ENCODE measurements at places on chromosomes 1 and 21. TPM values are rescaled to one million over a fixed set of nuclear protein-coding genes. Genes with fewer than 3 reads are reported as not detected.

IL19 gene
- not detected for total RNA-seq

UBASH3A gene
- 0.16 TPM for total RNA-seq

CDK18 gene
- total RNA-seq: 0.82 TPM

CYP4B1 gene
- not detected for total RNA-seq

SLAMF7 gene
- 1.6 TPM for total RNA-seq

C8B gene
- not detected for total RNA-seq

CCDC27 gene
- not detected for total RNA-seq

RGS8 gene
- not detected for total RNA-seq

IL20 gene
- 0.06 TPM for total RNA-seq

OR2L2 gene
- not detected for total RNA-seq

RCOR3 gene
- total RNA-seq: 23.8 TPM

SPATA6 gene
- 1.5 TPM for total RNA-seq

NIPAL3 gene
- total RNA-seq: 6.8 TPM

ZNF593OS gene
- total RNA-seq: not detected

LEFTY1 gene
- 0.50 TPM for total RNA-seq

TTC22 gene
- not detected for total RNA-seq

MAP3K21 gene
- total RNA-seq: 11.8 TPM

LEPR gene
- 2.8 TPM for total RNA-seq

MTR gene
- 6.1 TPM for total RNA-seq

CXADR gene
- 8.6 TPM for total RNA-seq

ZP4 gene
- total RNA-seq: not detected

NRDC gene
- total RNA-seq: 75.0 TPM

LELP1 gene
- not detected for total RNA-seq

TNFRSF14 gene
- 0.09 TPM for total RNA-seq

RIPPLY3 gene
- 0.62 TPM for total RNA-seq

TRIM46 gene
- 2.1 TPM for total RNA-seq

PRELP gene
- not detected for total RNA-seq

CDC20 gene
- total RNA-seq: 200 TPM

OR11L1 gene
- total RNA-seq: not detected

ZNF648 gene
- not detected for total RNA-seq

GSTM2 gene
- total RNA-seq: 3.7 TPM

LYPD8 gene
- 0.09 TPM for total RNA-seq
